ENCODE measurements at places on chromosomes 11 and 22.

GRCh38 chr11:28833169-28833568, 725.0 kb downstream of the METTL15 start:
- no peak for DNase-seq

- DNase-seq: no peak
These were observed 204.8 kb downstream of the SWAP70 start for GRCh38 chr11:9868641-9869040.

GRCh38 chr11:81253244-81253643, 1480.4 kb downstream of the FAM181B start:
- no peak for DNase-seq

DNA sequence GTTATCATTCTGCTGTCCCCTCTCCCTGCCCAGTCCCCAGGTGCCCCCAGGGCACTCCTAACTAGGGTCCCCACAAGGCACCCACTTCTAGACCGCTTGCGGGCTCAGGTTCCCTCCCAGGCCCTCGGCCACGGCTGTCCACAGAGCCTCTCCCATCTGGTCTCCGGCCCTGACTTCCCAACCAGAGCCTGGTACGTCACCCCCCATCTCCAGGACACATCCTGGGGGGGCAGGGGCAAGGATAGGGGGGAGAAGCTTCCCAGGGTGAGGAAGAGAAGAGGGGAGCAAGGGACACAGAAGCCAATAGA, 457 bp downstream of the SSTR3 start:
- no peak for DNase-seq

DNA sequence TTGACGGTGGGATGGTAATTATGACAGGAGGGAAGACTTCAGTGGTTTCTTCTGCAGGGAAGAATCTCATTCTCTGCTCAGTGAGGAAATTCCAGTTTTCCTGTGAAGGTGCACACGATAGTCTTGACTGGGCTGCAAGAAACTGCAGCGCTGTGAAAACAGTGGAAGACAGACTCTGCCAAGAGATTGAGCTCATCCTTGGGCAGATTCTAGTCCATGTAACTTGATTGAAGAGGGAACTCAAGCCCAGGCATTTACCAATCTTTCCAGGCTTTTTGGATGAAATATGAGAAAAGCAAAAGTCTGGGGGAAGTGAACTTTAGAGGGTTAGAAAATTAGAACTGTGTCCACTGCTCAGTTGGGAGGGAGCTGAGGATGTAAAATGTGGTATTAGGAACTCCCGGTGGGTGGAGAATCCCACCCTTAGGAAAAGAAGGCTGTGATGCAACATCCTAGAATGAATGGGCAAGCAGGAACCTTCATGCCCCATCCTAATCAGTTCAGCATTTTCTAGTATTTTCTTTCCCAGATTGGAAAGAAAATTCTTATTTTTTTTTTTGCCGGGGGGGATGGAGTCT, 212.6 kb downstream of the DBX1 start:
- no peak for DNase-seq

GRCh38 chr11:128328955-128329551, 258.3 kb downstream of the ETS1 start:
- peak; percentile 42 for DNase-seq

DNA sequence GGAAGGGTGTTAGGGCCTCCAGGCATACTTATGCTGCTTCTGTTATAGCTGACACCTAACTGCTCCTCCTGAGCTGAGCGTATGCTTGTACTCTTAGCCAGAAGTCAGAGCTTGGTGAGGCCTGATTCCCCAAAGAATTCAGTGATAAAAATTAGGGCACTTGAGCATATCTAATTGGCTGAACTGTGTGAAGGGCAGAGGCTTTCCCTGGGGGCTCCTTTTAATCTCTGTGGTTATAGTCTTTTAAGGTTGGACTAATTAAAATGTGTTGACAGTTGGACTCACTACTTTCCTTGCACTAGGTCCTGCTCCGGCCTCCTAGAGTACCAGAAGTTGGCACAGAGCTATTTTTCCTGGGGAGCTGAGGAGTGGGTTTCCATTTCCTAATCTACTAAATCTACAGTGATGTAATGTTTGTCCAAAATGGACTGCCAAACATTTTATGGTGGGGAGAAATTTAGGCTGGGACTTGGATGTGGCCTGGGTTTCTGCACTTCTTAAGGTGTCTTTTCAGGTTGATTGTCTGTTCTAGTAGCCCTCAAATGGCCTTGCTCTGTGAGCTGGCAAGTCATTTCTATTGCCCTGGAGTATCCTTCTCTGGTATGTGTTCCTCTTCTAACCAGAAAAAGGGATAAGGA, 18.4 kb downstream of the STIM1 start:
- no peak for DNase-seq

GRCh38 chr11:62497132-62497801, 49.3 kb downstream of the AHNAK start:
- DNase-seq: peak; percentile 17

DNA sequence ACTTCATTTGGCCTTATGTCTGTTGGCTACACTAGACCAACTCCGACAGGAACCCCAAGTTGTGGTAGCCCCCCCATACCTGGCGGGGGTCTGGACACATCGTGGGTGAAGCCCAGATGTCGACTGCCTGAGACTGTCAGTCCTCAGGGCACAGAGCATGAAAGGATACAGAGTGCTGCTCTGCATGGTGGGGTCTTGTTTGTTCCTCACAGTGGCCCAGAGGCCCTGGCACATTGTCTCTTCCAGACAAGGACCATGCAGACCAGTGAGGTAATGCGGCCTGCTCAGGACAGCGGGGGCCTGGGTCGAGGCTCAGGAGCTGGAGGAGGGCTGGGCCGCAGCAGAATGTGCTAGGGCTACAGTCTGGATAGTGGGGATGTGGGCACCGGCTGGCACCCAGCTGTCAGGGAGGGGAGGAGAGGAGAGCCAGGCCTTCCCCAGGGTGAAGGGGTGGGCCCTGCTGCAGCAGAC, 14.6 kb downstream of the CAPN5 start:
- no peak for DNase-seq

GRCh38 chr11:47087801-47088200, 88.9 kb downstream of the ARFGAP2 start:
- no peak for DNase-seq

DNA sequence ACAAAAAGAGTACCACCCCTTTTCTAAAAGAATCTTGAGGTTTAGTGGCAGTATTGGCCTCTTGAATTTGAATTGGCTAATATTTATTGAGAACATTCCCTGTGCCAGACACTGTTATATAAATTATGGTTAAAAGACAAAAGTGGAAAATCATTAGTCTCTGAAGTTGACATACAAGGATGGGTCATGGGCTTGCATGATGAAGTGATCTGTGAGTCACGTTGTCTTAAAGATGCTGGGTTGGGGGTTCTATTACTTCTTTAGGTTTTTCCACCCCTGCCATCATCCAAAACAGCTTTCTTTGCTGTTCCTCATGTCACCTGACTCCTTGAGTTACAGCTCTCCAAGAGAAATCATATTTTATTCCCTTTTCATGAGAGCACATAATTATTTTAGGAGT, 85.0 kb downstream of the CD44 start:
- DNase-seq: no peak

DNA sequence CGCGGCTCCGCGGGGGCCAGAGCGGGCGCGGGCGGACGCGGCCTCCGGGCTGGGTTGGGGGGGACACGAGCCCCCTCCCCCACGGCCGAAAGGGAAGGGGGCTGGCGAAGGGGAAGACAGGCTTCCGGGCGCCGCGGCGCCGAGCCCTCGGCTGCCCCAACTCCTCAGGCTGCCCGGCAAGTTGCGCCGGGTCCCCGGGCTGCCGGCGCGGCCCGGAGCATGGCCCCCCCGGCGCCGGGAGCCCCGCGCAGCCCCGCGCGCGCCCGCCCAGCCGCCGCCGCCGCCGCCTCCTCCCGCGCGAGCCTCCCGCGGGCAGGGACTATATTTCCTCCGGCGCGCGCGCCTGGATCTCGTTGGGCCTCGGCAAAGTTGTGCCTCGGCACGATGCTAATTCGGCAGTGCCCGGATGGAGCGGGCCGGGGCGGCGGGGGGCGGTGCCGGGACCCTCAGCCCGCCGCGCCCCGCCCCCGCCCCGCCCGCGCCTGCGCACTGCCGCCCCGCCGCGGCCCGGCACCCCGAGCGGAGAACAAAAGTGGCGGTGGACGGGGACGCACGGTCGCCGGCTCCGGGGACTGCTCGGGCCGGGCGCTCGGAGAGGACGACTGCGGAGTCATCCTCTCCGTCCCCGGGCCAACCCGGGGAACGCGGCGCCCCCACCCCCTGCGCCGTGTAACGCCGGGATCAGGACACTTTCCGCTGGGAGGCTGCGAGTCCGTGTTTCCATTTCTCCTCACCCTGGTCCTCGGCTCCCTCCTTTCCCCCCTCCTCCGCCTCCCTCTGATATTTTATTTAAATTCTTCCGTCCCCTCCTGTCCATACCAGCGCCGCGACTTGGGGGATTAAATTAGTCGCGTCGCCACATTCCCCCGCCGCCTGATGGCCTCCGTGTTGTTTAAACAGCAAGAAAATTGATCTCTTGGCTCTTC, at the start of gene PHF21B:
TSS of gene PHF21B (minus strand) at position 400 of the 926 bp plus-strand sequence. CDS start 456 bp downstream, outside the sequence.
- DNase-seq: no peak

DNA sequence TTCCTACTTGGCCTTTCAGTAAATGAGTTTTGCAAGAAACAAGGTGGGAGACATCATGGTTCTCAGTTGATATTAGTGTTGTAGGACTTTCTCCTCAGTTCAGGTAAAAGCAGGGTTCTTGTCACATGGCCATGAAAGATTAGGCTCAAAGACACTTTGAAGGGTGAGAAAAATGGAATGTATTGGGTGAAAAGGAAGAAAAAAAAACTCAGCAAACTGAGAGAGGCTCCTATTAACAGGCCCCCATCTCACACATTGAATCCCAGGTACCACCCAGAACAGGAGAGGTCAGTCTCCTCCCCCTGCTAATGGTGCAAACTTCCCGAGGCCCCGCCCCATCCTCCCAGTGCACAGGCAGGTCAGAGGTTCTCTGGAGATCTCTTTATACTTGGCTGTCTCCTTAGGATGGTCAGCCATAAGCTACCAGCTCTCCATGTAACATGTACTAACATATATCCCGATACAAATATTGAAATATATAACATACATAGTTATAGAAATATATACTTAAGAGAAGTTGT, 62.2 kb downstream of the MICAL2 start:
- DNase-seq: no peak

GRCh38 chr11:80593648-80594374, 1153.0 kb upstream of the TENM4 start:
- no peak for DNase-seq

DNA sequence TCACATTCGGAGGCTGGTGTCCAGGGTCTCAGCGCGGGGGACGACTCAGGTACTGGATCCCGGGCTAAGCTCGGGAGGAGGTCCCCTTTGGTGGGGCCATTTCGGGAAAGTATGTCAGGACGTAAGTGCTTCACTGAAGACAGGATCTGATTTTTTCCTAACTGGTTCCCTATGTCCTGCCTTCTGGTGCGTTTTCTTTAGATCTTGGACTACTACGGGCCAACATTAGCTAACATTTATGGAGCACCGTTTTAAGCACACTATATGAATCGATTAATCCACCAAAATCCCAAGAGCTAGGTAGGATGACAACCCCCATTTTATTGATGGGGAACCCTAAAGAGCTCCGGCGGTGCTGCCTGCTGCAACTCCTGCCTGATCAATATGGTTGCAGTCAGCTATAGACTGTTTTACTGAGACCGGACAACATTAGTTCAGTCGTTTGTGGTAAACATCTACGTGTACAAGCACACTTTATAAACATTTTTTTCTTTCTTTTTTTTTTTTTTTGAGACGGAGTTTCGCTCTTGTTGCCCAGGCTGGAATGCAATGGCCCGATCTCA, 17.0 kb upstream of the WDR74 start:
- peak; percentile 26 for DNase-seq

- no peak for DNase-seq
These were observed 14.7 kb upstream of the PTS start for GRCh38 chr11:112211536-112211935.

DNA sequence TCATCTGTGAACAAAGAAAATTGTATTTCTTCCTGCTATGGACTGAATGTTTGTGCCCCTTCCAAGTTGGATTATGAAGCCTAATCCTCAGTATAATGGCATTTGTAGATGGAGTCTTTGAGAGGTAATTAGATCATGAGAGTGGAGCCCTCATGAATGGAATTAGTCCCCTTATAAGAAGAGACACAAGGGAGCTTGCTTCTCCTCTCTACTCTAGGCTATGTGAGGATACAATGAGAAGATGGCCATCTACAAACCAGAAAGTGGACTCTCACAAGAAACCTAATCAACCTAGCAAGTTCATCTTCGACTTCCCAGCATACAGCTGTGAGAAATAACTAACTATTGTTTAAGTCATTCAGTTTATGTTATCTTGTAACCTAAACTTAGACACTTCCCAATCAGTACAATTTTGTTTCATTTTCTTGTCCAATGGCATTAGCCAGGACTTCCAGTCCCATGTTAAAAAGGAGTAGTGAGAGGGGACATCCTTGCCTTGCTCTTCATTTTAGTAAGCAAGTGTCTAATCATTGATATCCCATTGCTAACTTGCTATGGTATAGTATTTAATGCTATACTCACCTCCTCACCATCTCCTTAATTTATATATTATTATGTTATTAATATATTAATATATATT, 45.7 kb downstream of the PDGFD start:
- DNase-seq: no peak

DNA sequence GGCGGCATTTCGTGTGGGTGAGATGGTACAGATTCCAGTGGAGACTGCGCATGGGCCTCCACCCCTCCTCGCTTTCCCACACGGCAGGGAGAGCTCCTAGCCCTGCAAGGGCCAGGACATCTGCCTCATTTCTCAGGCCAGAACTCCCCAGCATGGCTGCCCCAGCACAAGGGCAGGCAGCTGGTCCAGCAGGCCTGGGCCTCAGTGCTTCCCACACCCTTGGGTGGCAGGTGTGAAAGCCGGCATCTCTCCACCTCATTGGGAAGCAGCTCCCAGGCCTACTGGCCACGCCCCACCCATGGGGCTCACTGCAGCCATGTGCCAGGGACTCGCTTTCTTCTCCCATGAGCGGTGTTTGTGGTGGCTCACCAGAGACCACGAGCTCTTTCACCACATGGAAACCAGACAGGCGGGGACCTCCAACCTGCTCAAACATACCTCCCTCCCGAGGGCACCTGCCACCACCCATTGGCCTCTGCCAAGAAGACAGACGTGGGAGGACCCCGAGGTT, 79.1 kb downstream of the NAT10 start:
- DNase-seq: no peak

DNA sequence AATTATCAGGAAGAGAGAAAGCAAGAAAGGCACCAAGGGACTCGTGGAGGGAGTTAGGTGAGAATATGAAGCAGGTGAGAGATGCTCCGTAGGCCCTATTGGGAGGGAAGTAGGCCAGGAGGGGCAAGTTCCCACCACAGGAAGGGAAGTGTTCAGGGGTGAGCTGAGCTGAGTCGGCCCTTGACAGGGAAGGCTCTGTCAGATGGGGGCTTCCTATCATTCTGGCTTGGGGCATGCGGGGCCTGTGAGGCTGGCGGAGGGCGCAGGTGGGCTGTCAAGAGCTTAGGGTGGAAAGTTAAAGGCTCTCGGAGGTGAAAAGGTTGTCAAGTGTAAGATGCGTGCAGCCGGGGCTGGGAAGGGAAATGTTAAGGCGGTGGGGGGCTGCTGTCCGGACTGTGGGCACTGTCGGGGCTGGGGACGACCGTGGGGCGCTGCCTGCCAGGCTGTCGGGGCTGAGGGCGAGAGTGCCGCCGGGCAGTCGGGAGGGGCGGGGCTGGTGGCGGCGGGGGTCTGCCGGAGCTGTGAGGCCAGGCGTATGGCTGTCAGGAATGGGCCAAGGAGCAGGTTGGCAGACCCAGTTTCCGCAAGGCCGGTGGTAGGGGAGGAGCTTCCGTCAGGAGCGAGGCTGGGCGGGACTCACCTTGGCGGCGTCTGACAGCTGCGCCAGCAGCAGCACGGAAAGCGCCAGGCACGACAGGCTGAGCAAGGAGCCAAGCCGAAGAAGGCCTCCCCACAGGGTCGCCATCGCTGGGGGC, 496 bp downstream of the TMEM9B start:
- DNase-seq: peak; percentile 85
